Right cardiac atrium (tissue), 5 donors: ENCODE measurements at places on chromosomes 16 and 17.
A peak's percentile ranks its signal among the peaks of the same experiment; 100 is the strongest.

GRCh38 chr17:28397687-28398279, 8.2 kb downstream of the SLC46A1 start:
- DNase-seq: no peak

- DNase-seq: peak; percentile 58
Measured at GRCh38 chr17:77528516-77529327, 388.0 kb downstream of the SEC14L1 start.

DNA sequence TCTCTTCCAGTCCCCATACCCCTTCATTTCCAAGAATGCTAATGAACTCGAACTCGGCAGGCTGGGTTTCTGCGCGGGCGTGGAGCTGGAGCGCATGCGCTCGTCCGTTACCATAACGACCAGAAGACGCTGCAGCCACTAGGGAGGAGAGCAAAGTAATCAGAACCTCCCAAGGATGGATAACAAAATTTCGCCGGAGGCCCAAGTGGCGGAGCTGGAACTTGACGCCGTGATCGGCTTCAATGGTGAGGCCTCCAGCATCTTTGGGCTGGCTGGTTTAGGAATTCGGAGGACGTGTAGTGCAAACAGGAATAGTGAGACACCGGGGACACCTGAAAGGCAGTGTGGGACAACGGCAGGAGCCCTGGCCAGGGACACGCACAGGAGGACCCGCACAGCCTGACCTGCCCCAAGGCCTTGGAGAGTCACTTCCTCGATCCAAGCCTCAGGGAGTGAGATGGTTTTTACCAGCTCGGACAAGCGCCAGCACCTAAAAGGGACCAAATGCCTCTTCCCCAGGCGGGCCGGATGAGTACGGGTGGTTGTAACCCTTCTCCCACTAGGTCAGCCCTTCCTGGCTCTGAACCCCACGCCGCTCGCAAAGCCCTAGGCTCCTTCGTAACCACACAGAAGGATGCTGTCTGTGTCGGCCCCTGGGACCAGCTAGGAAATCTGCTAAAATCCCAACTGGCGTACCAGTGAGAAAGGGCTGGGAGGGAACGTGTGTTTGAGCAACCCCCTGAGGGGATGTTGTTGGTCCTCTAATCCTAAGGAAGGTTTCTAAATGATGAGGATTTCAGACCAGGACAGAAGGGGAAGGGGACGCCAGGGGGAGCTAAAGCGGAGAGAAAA, at the start of gene CFAP52:
Gene CFAP52, plus strand, starts transcription at position 122 of the 852 bp plus-strand sequence. Its CDS starts 54 bp downstream, at position 176.
- peak; percentile 91 for DNase-seq

- DNase-seq: peak; percentile 78
Measured at GRCh38 chr17:13931800-13932460, 137.4 kb upstream of the COX10 start.

DNA sequence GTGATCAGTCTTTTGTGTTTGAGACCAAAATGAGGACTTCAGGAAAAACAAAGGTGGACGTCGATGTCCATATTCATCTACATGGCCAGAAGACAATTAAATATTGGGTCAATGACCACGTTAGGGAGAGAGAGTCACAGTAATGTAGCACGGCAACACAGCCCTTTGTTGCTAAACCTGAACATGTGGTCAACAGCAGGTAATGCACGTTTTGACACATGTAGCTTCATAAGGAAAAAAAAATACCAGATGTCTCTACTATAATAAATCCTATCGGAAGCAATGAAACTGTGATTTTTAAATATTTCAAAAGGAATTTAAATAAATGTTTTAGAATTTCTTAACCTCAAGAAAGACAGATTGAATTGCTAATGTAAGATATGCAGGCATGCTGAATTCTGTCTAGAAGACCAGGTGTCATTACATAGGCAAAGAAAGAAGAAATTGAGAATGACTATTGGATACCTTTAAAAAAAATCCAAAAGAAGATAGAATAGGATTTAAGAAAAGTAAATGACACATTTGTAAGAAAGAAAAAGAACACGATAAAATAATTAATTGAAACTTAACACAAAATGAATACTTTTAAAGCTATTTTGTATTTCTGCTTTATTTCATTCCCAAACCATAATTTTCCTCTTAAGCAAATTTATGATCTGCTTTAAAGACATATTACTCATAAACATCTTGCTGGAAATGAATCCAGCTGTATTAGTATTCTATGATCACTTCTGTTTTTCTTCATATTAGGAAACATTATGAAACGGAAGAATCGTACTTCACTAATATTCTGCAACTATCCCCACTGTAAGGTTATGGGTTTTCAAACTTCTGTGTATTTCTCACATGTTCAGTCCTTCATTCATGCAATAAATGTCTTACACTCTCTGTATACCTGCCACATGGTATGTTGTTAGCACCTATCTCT, 30.1 kb downstream of the ABCA8 start:
- no peak for DNase-seq

DNA sequence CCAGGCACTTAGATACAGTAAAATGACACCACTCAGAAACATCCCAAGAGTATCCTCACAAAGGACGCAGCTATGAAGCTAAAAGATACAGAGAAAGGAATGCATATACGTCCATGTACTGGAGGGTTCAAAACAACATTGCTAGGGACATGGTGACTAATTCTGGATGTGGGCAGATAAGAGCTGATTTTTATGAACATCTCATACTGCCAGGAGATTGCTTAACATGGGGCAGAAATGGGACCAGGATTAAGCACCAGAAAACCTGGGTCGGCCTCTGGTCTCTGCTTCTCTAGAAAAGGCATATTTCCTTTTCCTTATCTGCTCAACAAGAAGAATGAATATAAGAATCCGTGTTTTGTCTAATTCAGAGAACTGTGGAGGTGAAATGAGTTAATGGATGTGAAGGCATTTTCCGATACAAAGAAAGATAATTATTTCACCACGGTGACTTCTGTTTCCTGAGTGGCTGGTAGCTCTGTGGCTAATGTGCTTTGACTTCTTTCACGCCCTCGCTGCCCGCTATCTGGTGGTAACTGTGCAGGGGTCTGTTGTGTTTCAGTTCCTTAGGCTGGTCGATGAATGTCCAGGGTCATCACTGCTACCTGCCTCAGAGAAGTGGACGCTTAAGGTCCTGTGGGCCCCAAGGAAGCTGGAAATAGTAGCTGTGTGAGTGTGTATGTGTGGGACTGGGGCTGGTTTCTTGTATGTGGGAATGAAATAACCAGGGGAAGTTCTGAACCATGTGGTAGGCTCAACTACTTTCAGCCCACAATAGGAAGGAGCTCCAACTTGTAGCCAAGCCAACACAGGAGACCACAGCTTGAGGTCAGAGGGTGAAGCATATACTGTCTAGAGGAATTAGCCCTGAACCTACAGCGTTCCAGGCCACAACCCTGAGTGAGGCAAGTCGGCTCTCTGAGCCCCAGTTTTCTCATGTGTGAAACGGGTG, 15.8 kb upstream of the CCL5 start:
- DNase-seq: no peak

DNA sequence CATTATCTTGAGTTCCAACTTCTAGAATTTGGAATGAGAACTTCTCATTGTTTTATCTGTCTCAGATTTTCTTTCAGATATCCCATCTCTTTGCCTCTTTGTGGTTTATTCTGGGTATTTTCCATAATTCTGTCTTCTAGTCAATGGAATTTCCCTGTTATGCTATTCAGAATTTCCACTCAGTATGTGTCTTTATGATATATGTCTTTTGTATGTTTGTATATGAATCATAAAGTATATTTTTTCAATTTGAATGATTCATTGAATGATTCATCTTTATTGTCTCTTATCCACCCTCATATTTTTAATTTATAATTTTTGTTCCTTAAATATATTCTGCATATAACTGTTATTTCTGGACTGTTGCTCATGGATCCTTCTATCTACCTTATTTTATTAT, 729.7 kb upstream of the GOT2 start:
- DNase-seq: no peak

GRCh38 chr16:82031116-82032084, 3.7 kb upstream of the HSD17B2 start:
- no peak for DNase-seq

- no peak for DNase-seq
Measured at GRCh38 chr17:12554251-12554650, 111.4 kb upstream of the MYOCD start.

DNA sequence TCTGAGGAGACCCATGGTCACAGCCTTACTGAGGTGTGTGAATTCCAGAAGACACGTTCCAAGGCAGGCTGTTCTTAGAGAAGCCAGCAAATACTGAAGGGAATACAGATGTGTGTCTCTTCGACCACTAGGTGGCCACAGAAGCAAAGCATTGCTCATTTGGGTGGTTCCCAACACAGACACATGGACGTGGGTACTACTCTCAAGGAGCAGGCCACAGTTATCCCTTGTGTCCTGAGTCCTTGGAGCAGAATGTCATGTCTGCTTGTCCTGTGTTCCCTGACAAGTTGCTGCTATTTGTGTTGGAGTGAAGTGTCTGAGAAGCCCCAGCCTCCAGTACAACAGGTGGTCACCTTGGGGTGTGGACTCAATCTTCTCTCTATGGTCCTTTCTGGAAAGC, 30.3 kb downstream of the HMOX2 start:
- DNase-seq: peak; percentile 45

GRCh38 chr16:9597967-9598730, 506.7 kb downstream of the HAPSTR1 start:
- no peak for DNase-seq

GRCh38 chr16:4637501-4638166, 13.0 kb downstream of the MGRN1 start:
- peak; percentile 64 for DNase-seq

GRCh38 chr17:81020443-81020766, 14.5 kb upstream of the BAIAP2 start:
- DNase-seq: no peak

DNA sequence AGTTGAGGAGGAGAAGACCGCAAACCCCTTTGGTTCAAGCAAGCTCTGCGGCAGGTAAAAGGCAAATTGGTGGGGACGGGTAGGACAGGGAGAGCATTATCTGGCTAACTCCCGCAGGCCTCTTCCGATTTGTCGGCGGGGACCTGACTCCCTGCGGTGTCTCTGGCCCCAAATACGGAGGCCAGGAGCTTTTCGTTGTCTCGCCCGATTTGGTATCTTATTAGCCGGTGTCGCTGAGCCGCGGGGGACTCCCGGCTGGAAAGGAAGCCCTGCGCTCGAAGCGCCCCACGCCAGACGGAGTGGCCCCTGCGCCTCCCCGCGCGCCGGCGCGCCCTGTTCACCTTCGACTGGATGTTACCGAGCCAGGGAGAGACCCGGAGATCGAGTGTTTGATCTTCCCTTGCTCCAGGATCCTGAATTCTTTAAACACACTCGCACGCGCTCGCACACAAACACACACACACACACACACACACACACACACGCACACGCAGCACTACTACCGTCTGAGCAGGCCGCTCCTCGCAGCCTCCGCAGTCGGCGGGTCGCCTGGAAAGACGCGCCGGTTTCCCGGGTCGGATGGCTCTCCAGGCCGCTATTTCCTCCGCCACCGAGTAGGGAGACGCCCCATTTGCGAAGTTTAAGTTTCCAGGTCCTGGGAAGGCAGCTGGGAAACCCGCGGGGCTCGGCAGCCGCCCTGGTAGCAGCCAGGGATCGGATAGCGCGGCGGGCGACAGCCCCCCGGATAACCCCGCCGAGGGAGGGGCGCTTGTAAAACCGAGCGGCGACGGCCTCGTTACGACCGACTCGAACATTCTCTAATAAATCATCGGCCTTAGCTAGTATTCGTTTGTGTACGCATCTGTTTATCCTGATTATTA, 3.3 kb downstream of the PRAC1 start:
- no peak for DNase-seq

DNA sequence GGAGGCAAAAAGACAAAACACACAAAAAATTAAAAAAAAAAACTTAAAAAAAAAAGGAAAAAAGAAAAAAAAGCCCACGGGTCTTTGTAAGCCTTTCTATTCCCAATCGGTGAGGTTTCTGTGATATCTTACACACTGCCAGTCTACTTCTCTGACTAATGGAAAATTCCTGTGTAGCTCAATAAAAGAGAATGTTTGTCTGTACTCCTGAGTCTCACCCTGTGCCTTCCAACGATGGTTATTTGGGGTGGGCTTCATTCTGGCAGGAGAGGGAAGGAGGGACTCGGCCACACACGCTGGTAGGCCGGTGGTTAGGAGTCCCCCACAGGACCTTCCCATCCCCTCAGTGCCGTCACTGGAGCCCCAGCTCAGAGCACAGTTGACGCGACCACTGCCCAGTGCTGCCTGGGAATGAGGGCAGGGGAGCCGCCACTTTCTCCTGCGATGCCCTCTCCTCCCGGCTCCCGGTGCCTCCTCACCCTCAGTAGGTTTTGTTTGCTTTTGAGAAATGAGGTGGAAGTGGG, 68.0 kb downstream of the AMFR start:
- peak; percentile 59 for DNase-seq

GRCh38 chr17:35801583-35802224, 6.3 kb upstream of the MMP28 start:
- peak; percentile 94 for DNase-seq

DNA sequence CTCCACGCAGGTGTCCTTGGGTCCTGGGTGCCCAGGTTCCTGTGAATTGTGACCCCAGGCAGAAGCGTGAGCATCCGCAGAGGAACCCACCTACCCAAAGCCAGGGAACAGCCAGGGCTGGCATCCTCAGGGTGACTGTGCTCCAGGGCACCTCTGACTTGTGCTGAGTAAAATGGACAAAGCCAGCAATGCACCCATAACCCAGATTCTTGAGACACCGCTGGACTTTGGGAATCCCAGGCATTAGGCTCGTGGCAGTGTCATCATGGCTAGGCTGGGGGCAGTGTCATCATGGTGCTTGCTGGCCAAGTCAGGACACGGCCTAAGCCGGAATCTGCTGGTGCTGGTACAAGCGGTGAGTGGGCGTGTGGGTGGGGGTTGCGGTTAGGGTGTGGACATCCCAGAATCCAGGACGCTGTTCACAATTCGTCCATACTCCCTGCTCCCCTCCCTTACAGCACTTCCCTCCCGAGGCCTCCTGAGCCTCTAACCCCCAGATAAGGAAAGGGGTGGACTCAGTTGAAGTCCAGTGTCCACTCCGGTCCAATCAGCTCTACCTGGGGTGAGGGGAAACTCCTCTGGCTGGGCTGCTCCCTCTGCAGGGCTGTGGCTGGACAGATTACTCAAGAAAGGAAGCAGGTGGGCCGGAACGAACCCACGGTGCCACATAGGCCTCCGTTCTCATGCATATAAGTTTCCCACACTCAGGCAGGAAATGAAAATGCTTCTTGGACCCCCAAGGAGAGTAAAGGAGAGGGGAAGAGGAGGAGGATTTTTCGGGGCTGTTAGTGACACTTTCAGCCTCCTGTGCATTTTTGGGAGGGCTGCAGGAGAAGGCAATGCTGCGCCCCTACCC, 138.9 kb downstream of the SEC14L1 start:
- DNase-seq: no peak

DNA sequence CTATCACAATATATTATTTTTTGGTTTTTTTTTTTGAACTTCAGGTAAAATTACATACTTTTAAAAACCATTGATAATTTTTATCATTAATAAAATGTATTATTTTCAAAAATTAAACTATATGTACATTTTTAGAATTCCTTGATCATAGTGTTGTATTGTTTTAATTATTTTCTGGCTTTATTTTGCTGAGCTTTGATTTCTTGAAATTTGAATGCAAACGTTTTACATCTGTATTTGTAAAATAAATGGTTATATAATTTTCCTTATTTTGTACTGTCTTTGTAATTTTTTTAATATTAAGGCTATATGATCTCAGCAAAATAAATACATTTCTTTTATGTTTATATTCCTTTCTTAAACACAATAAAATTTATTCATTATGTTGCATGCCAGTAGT, 125.6 kb downstream of the KIF2B start:
- DNase-seq: no peak
